ENCODE measurements at places on chromosomes 1 and 21. TPM values are rescaled to one million over a fixed set of nuclear protein-coding genes. Genes with fewer than 3 reads are reported as not detected.

The AADACL4 gene
- total RNA-seq, result not detected

The GJA5 gene
- not detected for total RNA-seq

The CD53 gene
- total RNA-seq, result 338 TPM

The PDC gene
- not detected for total RNA-seq

The CRYAA gene
- not detected for total RNA-seq

The CSF3R gene
- total RNA-seq, result 0.61 TPM

The CD101 gene
- 2.6 TPM for total RNA-seq

The CA14 gene
- total RNA-seq, result not detected

The ADAMTSL4 gene
- 0.23 TPM for total RNA-seq

The SPRR1A gene
- total RNA-seq, result not detected

The C1QA gene
- 2.2 TPM for total RNA-seq

The IGSF21 gene
- total RNA-seq, result not detected

The CR2 gene
- 6.7 TPM for total RNA-seq

The CRP gene
- total RNA-seq, result not detected

The SPRR4 gene
- total RNA-seq, result not detected

The ANKRD34A gene
- total RNA-seq, result 1.8 TPM

GRCh38 chr1:153386500-153386901 lies 4.4 kb downstream of the S100A8 start:
- no peak for DNase-seq
- no peak overlapping the region for H3K27ac ChIP-seq
- peaks cover 4% of the 10 kb centered on the region for H3K27me3 ChIP-seq
- H3K36me3 ChIP-seq, result no peaks in the 10 kb centered on the region
- no peak overlapping the region for H3K4me3 ChIP-seq

DNA sequence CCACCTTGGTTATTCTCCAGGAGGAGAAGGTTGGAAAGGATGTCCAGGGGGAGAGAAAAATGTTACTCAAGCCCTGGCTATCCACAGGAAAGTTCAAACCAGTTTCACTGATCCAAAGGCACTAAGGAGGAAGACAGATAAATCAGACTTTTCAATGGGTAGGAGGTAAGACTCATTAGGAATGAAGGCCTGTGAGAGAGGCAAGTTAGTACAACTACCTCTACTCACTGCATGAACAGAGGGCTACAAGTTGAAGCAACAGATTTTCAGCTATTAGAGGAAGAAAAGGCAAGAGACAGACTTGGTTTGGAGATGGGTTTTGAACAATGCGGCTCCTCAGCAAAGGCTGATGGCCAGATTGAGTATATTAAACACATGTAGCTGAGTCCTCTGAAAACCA lies 16.9 kb downstream of the CD160 start:
- no peaks in the 10 kb centered on the region for H3K4me1 ChIP-seq
- no peaks in the 10 kb centered on the region for H3K36me3 ChIP-seq
- no peak overlapping the region for H3K27ac ChIP-seq
- no peak for DNase-seq
- H3K4me3 ChIP-seq, result no peak overlapping the region

GRCh38 chr1:68906431-68906830 lies 409.5 kb upstream of the DEPDC1 start:
- H3K36me3 ChIP-seq, result no peaks in the 10 kb centered on the region
- no peaks in the 10 kb centered on the region for H3K4me1 ChIP-seq
- no peaks in the 10 kb centered on the region for H3K27me3 ChIP-seq
- H3K4me3 ChIP-seq, result no peak overlapping the region
- DNase-seq, result no peak
- no peak overlapping the region for H3K27ac ChIP-seq

- DNase-seq, result no peak
- no peak overlapping the region for H3K4me3 ChIP-seq
- H3K4me1 ChIP-seq, result peaks cover 11% of the 10 kb centered on the region
Observed at GRCh38 chr21:33036430-33037162, 10.9 kb downstream of the OLIG2 start.

DNA sequence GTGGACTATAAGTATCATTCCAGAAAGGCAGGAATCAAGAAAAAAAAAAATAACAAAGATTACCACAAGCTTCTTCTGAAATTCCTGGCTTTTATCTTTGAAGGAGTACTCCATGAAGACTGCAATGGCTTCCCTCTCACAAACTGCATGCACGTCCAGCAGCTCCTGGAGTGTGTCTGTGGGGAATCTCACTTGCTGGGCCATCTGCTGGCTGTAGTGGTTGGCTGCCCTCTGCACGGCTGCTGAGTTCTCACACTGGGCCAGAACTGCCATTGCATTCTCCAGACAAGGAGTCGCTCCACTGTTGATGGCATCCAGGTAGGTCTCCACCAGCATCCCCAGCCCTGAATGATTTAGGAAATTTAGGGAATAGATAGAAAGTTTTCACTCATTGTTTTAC lies 23.3 kb upstream of the GBP2 start:
- no peaks in the 10 kb centered on the region for H3K4me1 ChIP-seq
- no peaks in the 10 kb centered on the region for H3K36me3 ChIP-seq
- H3K4me3 ChIP-seq, result no peak overlapping the region
- no peaks in the 10 kb centered on the region for H3K27me3 ChIP-seq
- no peak overlapping the region for H3K27ac ChIP-seq

GRCh38 chr1:145997718-145998023 lies 1.3 kb upstream of the TXNIP start:
- H3K27me3 ChIP-seq, result no peaks in the 10 kb centered on the region
- peaks cover 64% of the 10 kb centered on the region for H3K4me1 ChIP-seq
- H3K36me3 ChIP-seq, result peaks cover 34% of the 10 kb centered on the region
- no peak for DNase-seq
- peak overlapping the region; percentile 97 for H3K4me3 ChIP-seq
- peak overlapping the region; percentile 75 for H3K27ac ChIP-seq

- no peak overlapping the region for H3K27ac ChIP-seq
- H3K36me3 ChIP-seq, result no peaks in the 10 kb centered on the region
- H3K4me1 ChIP-seq, result no peaks in the 10 kb centered on the region
- DNase-seq, result no peak
- H3K4me3 ChIP-seq, result no peak overlapping the region
- H3K27me3 ChIP-seq, result no peaks in the 10 kb centered on the region
Observed at GRCh38 chr1:44484155-44484688, 79.2 kb downstream of the RNF220 start.

DNA sequence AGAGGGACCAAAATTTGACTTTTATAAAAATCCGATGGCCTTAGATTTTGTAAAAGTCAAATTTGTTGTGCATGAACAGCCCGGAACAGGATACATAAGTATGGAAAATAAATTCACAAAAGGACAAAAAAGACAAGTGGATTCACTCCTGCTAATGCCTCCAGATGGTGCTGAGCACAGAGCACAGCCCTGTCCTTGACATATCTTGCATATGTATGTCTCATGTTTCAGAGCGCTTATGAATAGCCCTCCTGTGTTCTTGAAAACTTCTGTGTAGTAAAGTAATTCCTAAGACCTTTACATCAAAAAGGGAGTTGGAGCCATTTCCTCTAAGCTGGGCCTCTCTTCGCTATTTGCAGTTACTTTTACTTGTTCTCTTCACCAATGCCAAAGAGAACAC lies 110.7 kb upstream of the RAB3GAP2 start:
- H3K4me1 ChIP-seq, result no peaks in the 10 kb centered on the region
- no peak overlapping the region for H3K4me3 ChIP-seq
- H3K27ac ChIP-seq, result no peak overlapping the region
- H3K27me3 ChIP-seq, result no peaks in the 10 kb centered on the region
- no peak for DNase-seq

DNA sequence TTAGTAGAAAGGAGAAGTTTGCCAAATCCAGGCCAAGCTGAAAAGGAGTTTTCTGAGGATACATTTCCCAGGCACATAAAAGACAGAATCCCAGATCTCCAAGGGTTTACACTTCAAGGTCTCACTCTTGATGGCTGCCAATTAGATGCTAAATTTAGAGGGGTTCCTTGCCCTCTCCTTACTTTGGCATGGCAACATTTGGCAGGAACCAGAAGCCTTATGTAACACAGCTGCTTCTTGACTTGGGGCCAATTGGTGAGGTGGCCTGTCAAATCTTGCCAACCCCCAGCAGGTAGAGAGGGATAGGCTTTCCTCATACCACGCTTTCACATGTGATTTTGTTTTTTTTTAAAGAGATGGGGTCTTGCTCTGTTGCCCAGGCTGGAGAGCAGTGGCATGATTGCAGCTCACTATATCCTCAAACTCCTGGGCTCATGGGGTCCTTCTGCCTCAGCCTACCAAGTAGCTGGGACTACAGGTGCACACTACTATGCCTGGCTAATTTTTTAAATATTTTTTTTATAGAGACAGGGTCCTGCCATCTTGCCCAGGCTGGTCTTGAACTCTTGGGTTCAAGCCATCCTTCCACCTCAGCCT lies 25.2 kb upstream of the NKAIN1 start:
- H3K4me1 ChIP-seq, result no peaks in the 10 kb centered on the region
- no peak overlapping the region for H3K27ac ChIP-seq
- peaks cover 46% of the 10 kb centered on the region for H3K36me3 ChIP-seq
- no peak for DNase-seq
- H3K27me3 ChIP-seq, result no peaks in the 10 kb centered on the region

- no peaks in the 10 kb centered on the region for H3K27me3 ChIP-seq
- H3K4me3 ChIP-seq, result no peak overlapping the region
- no peaks in the 10 kb centered on the region for H3K4me1 ChIP-seq
- DNase-seq, result no peak
Observed at GRCh38 chr1:240445369-240445768, 166.6 kb downstream of the GREM2 start.

DNA sequence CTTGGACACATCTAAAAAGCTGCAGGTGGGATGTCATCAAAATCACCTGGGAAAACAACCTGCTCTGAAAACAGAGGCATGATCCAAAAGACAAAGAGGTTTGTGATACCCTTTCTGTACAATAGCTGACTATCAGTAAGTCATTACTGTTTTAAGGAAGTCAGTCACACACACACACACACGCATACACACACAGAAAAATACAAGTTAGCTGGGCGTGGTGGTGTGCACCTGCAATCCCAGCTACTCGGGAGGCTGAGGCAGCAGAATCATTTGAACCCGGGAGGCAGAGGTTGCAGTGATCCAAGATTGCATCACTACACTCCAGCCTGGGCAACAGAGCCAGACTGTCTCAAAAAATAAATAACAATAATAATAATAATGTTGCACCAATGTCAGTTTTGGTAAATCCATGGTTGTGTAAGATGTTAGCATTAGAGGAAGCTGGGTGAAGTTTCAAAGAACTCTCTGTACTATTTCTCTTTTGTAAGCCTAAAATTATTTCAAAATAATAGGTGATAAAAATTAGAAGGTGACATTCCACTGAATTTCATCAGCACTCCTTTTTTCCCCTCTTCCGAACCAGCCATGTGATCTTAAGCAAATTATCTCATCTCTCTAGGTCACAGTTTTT lies 9.9 kb upstream of the HLCS start:
- H3K27ac ChIP-seq, result no peak overlapping the region
- H3K27me3 ChIP-seq, result no peaks in the 10 kb centered on the region
- H3K36me3 ChIP-seq, result no peaks in the 10 kb centered on the region
- H3K4me1 ChIP-seq, result no peaks in the 10 kb centered on the region
- no peak overlapping the region for H3K4me3 ChIP-seq

GRCh38 chr1:17188889-17189631 lies 15.9 kb upstream of the PADI1 start:
- no peak overlapping the region for H3K27ac ChIP-seq
- DNase-seq, result no peak
- H3K4me3 ChIP-seq, result no peak overlapping the region
- no peaks in the 10 kb centered on the region for H3K27me3 ChIP-seq
- H3K36me3 ChIP-seq, result no peaks in the 10 kb centered on the region

- no peak overlapping the region for H3K27ac ChIP-seq
- no peak overlapping the region for H3K4me3 ChIP-seq
- H3K4me1 ChIP-seq, result no peaks in the 10 kb centered on the region
- no peaks in the 10 kb centered on the region for H3K27me3 ChIP-seq
- no peaks in the 10 kb centered on the region for H3K36me3 ChIP-seq
Observed at GRCh38 chr1:61131716-61132115, 49.4 kb downstream of the NFIA start.

GRCh38 chr1:90704817-90705216 lies 12.3 kb downstream of the BARHL2 start:
- no peaks in the 10 kb centered on the region for H3K36me3 ChIP-seq
- no peak overlapping the region for H3K27ac ChIP-seq
- H3K4me3 ChIP-seq, result no peak overlapping the region
- peaks cover 13% of the 10 kb centered on the region for H3K4me1 ChIP-seq
- H3K27me3 ChIP-seq, result peaks cover 44% of the 10 kb centered on the region
- no peak for DNase-seq

GRCh38 chr1:41677620-41678019 lies 193.1 kb upstream of the EDN2 start:
- H3K36me3 ChIP-seq, result no peaks in the 10 kb centered on the region
- H3K4me1 ChIP-seq, result peaks cover 67% of the 10 kb centered on the region
- no peak for DNase-seq
- no peaks in the 10 kb centered on the region for H3K27me3 ChIP-seq

- no peak for DNase-seq
- no peaks in the 10 kb centered on the region for H3K36me3 ChIP-seq
- no peak overlapping the region for H3K4me3 ChIP-seq
Observed at GRCh38 chr1:32977546-32978087, 13.0 kb upstream of the RNF19B start.

DNA sequence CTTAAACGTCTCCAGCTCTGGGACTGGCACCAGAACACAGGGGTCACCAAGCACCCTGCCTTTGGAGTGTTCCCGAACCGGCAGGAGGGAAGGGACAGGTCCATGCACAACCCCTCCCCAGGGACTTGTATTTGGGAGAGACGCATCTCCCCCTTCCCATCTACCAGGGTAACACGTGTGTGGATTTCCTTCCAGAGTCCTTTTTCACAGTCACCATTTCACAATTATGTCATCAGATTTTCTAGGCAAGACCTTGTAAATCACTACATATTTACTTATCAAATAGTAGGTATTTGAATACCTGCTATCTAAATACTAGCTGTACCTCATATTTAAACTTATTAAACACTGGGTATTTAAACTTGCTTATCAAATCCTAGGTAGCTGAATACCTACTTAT lies 57.4 kb upstream of the AJAP1 start:
- no peaks in the 10 kb centered on the region for H3K27me3 ChIP-seq
- H3K27ac ChIP-seq, result no peak overlapping the region
- H3K4me1 ChIP-seq, result no peaks in the 10 kb centered on the region
- no peaks in the 10 kb centered on the region for H3K36me3 ChIP-seq
- no peak overlapping the region for H3K4me3 ChIP-seq

DNA sequence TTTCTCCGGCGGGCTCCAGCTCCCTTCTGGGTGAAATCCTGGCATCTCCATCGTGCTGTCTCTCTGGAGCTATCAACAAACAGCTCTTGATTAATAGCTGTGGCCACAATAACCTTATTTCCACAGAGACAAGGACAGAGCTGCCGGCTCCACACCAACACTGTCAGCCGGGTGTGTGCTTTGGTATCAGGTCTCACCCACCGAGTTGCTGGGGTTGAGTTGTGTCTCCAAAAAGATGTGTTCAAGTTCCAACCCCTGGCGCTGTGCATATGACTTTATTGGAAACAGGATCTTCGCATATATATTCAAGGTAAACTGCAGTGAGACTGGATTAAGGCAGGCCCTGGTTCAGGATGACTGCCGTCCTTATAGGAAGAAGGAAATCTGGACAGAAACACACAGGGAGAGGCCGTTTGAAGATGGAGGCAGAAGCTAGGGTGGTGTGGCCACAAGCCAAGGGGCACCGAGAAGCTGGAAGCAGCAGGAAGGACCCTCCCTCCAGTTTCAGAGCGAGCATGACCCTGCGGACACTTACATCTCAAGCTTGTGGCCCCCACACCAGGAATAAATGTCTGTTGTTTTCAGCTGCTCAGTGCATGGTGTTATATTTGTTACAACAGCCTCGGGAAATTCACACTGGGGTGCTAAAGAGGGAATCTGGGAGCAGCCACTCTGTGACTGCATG lies 88.4 kb upstream of the TMPRSS2 start:
- no peaks in the 10 kb centered on the region for H3K27me3 ChIP-seq
- no peaks in the 10 kb centered on the region for H3K4me1 ChIP-seq
- H3K4me3 ChIP-seq, result no peak overlapping the region
- H3K27ac ChIP-seq, result no peak overlapping the region

Measured in CD4-positive, alpha-beta memory T cell (primary cell).